Mesenteric fat pad (tissue), 1 donor: ENCODE measurements at places on chromosomes 11 and 22.

GRCh38 chr11:46335890-46336562 lies 11.2 kb upstream of the DGKZ start:
- no peak for DNase-seq

GRCh38 chr11:78698612-78699011 lies 123.9 kb upstream of the NARS2 start:
- DNase-seq = no peak

DNA sequence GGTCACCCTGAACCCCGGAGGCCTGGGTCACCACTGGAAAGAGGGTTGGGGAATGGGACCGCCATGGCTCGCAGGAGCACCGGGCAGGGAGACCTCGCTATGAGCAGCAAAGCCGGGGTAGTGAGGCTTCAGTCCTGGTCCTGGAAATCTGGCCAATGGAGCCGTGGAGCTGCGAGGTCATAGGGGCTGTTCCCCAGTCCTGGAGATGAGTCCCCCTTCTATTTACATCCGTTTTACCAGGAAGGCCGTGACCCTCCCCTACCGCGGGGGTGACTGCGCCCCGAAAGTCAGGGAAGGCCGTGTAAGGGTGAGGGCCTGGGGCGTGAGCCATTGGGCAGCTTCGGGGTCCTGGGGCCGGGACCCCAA lies 449 bp downstream of the PIDD1 start:
- no peak for DNase-seq

GRCh38 chr11:66341502-66342126 lies 3.3 kb downstream of the BRMS1 start:
- DNase-seq = no peak

DNA sequence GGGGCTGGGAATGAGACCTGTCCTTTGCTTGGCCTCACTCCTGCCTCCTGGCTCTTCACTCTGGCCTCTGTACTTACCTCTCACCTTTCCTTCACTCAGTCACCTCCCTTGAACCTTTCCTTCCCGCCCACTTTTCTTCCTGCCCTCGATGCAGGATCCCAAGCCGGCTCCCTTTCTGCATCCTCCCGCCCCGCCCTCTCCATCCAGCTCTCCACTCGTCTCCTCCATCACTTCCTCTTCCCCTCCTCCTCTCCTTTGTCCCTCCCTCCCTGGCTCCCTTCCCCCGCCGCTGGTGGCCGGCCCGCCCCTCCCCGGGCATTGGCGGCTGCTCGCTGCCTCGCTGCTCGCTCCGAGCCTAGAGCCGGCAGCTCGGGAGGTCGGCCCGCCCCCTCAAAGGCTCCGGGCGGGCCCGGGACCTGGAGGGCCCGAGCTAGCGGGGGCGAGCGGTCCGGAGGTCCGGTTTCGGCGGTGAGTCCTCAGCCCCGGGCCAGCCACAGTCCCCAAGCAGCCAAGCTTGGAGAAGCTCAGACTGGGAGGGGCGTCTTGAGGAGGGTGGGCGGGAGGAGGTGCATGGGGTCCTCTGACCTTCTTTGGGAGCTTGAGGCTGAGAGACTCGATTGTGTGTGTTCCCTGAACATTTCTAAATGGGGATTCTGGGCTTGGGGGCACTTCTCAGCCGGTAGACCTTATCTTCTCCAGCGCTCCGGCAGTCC lies 13.8 kb downstream of the PHLDB1 start:
- no peak for DNase-seq

DNA sequence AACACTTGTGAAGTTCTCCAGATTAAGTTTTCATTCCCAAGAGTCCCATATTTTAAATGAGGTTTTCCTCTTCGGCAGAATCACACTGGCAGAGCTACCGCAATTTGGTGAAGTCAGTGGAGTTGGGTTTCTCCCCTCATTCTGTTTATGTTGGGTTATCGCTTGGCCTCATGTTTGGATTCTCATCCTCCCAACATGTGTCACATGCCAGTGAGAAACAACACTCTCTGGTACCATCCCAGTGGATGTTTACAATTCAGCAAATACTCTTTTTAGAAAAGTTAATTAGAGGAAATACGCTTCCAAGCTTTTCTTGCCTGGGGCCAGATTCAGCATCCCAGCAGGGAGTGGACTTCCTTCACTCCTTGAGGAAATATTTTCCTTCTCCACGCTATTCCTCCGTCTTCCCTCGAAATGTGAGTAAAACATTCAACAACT lies 2.1 kb downstream of the PAMR1 start:
- no peak for DNase-seq

GRCh38 chr11:35261197-35261596 lies 122.2 kb downstream of the CD44 start:
- no peak for DNase-seq

DNA sequence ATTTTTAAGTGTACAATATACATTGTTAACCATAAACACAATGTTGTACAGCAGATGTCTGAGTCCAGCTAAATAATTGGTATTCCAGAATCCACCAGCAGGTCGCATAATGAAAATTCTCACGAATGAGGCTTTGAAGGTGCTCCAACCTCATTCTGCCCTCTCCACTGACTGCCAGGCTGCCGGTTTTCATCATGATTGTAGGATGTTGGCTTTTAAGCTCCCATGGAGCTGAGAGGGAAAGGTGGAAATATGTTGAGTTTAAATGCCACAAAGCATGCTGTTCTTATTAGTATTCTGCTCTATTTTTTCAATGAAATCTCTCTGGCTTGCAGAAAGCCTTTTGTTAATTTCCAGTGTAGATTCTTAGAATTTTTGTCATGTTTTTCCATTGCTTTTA lies 337.2 kb upstream of the DDI1 start:
- no peak for DNase-seq

DNA sequence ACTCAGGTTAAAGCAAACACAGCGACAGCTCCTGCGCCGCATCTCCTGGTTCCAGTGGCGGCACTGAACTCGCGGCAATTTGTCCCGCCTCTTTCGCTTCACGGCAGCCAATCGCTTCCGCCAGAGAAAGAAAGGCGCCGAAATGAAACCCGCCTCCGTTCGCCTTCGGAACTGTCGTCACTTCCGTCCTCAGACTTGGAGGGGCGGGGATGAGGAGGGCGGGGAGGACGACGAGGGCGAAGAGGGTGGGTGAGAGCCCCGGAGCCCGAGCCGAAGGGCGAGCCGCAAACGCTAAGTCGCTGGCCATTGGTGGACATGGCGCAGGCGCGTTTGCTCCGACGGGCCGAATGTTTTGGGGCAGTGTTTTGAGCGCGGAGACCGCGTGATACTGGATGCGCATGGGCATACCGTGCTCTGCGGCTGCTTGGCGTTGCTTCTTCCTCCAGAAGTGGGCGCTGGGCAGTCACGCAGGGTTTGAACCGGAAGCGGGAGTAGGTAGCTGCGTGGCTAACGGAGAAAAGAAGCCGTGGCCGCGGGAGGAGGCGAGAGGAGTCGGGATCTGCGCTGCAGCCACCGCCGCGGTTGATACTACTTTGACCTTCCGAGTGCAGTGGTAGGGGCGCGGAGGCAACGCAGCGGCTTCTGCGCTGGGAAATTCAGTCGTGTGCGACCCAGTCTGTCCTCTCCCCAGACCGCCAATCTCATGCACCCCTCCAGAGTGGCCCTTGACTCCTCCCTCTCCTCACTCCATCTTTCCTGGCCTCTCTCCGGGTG lies at the start of the genes ATM and NPAT:
TSS of gene ATM (plus strand) at position 494 of the 774 bp plus-strand sequence. CDS start 4,558 bp downstream, outside the sequence.
TSS of gene NPAT (minus strand) at position 65 of the 774 bp plus-strand sequence. CDS start 102 bp downstream, outside the sequence.
- DNase-seq = peak; percentile 99

GRCh38 chr22:31339148-31339832 lies 6.9 kb downstream of the PATZ1 start:
- no peak for DNase-seq

DNA sequence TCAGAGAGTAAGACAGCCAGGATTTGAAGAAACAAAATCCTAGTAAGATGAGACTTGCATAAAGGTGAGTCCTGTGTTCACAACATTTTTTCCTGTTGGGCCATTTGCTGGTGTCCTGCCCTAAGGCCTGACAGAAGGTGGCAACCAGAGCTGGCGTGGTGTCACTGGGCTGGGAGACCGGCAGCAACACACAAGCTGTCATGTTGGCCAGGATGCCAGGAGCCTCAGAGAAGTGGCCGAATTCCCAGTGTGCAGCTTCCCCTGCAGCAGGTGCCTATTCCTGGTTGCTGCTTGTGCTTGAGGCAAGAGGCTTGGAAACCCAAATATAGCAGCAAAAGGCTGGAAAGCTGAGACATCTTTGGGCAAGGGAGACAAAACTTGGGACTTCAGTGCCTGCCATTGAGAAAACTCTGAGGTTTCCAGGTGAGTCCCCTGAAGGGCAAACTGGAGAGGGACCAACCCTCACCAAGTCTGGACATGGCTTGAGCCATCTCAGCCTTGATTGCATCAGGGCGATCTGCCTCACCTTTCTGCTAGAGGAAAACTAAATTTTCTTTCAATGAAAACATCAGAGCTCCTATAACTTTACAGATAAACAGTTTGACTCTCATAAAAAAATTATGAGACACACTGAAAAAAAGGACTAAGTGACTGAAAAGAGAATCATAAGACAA lies 25.9 kb downstream of the ALG12 start:
- DNase-seq = no peak

- no peak for DNase-seq
These were observed 23.0 kb upstream of the BLID start for GRCh38 chr11:122138744-122139594.

DNA sequence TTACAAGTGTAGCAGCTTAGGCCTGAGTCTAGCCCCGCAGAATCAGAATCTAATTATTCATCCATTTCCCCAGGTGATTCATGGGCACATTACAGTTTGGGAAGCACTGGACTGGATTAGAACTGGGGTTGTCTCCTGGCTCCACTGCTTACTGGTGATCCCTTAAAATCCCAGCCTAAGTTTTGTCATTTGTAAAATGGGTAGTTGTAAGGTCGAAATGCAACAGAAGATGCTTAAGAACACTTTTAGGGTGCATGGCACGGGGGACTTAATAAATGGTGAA lies 1.3 kb downstream of the STX3 start:
- DNase-seq = no peak

- DNase-seq = no peak
These were observed 1.8 kb upstream of the SERPIND1 start for GRCh38 chr22:20771918-20772625.

DNA sequence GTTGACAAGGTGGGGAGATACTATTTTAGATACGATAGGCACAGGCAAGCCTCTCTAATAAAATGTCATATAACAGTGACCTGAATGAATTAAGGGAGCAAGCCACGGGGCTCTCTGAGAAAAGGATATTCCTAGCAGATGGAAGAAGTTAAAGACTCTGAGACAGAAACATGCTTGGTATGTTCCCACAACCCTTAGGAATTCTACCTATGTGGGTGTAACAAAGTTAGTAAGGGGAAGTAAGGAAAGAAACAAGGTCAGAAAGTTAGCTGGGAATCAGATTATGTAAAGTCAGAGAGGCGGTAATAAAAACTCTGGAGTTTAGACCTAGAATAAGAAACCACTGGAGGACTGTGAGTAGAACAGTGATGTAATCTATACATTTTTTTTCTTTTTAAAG lies 59.7 kb upstream of the GDPD4 start:
- DNase-seq = no peak

GRCh38 chr22:30420347-30421125 lies 5.0 kb upstream of the MTFP1 start:
- no peak for DNase-seq

DNA sequence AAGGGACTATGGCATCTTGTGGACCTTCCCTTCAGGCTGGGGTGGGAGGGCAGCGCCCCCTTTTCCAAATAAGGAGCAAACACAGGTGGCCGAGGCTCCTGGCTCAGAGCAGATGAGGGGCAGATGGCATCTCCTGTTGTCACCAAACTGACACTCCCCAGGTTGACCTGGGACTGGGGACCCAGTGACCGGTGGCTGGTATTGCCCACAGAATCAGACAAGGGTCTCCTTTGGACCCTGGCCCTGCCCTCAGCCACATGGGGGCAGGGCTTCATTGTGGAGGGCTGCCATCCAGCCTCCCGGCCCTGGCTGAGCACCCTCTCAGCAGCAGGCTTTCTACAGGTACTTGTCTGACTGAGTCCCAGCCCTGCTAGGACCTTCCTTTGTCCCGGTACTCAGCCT lies 842 bp upstream of the SIGIRR start:
- no peak for DNase-seq

GRCh38 chr22:29799217-29799680 lies 32.1 kb downstream of the UQCR10 start:
- peak; percentile 91 for DNase-seq

- DNase-seq = no peak
These were observed 5.0 kb upstream of the DGKZ start for GRCh38 chr11:46342239-46342638.

GRCh38 chr11:3807909-3808860 lies at the start of gene PGAP2:
Gene PGAP2, plus strand, starts transcription at chr11:3808560. Its CDS starts 2,700 bp downstream, at chr11:3811260.
- no peak for DNase-seq

DNA sequence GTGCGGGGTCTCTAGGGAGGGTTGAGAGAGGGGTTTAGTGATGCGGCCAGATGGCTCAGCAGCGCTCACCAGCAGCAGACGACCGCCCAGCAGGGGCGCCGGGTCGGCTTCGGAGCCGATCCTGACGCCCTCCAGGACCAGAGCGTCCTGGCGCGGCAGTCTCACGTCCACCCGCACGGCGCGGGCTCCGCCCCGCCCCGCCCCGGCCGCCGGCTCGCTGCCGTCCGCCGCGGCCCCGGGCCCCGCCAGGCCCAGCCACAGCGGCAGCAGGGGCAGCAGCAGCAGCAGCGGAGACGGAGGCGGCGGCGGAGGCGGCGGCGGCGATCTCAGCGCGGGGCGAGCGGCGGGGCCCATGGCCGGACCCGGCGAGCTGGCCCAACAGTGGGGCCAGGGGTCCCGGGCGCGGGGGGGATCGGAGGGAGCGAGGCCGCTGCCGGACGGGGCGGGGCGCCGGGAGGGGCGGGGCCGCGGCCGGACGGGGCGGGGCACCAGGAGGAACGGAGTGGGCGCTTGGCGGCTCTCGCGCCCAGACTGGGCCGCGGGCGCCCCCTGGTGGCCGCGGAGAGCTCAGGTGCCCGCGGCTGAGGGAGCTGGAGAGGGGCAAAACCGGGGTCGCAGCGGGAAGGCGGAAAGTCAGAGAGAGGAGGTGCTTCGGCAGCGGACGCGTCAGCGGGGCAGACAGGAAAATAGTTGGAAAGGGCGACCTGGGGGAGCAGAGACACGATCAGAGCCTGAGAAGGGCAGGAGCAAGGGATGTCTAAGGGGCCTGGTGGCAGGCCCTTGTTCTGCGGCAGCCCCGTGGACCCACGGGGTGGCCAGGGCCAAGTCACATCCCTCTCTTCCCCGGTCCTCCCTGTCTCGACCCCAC lies at the start of gene RNF215:
TSS of gene RNF215 (minus strand) at position 452 of the 868 bp plus-strand sequence. CDS start at position 354, 98 bp downstream.
- peak; percentile 95 for DNase-seq

DNA sequence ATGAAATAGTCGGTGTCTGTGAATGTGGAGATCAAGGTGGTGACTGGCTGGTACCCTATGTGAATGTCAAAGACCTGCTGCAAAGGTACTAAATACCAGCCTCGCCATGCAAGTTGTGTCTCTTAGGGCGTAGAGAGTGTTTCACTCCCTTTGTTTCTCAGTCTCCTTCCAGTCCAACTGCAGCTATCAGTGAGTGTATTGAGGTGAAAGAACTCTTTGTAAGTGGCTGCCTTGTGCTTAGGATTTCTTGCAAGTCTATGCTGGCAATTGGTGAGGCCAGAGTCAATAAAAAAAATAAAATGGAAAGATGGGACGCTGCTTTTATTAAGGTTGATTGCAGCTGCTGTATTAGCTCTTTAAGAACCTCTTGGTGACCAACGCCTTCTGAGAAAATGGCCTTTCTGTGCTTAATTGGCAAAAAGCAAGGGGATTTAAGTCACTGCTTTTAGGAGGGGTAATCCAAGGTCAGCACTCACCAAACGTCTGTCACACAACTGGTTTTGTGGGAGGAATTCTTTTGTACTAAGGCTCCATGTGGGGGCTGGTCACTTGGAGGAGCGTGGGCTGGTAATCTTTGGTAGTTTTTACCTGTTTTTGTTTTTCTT lies 95.1 kb downstream of the PARVA start:
- no peak for DNase-seq

GRCh38 chr22:46116491-46116958 lies 33.8 kb upstream of the PPARA start:
- DNase-seq = peak; percentile 98
